ENCODE measurements at places on chromosomes 2 and 18.
A peak's percentile ranks its signal among the peaks of the same experiment; 100 is the strongest.

- DNase-seq = no peak
Observed at GRCh38 chr2:149205143-149205542, 125.2 kb upstream of the LYPD6 start.

- DNase-seq = no peak
Observed at GRCh38 chr18:78782951-78783563, 196.6 kb upstream of the SALL3 start.

- DNase-seq = no peak
Observed at GRCh38 chr2:74026687-74027241, 42.1 kb downstream of the TET3 start.

DNA sequence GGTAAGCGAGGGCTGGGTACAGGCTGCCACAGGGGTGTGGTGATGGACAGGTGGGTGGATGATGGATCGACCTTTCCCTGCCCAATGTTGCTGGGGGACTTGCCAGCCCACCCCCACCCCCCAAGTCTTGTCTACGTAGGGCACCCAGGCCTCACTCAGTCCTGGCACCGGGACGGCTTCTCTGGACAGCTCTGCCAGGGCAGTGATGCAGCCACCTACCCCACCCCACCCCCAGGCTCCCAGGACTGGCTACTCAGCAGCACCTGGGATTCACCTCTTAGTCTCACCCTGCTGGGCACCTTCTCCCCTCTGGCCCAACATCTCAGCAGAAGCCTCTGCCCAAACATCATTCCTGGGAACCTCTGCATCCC is 55.7 kb downstream of the ANKMY1 start:
- no peak for DNase-seq

GRCh38 chr2:134402410-134402809 is 148.5 kb downstream of the MGAT5 start:
- DNase-seq = no peak

- DNase-seq = peak; percentile 4
Observed at GRCh38 chr2:3078684-3079083, 298.9 kb downstream of the EIPR1 start.

- DNase-seq = no peak
Observed at GRCh38 chr2:221710744-221711143, 138.6 kb upstream of the EPHA4 start.

DNA sequence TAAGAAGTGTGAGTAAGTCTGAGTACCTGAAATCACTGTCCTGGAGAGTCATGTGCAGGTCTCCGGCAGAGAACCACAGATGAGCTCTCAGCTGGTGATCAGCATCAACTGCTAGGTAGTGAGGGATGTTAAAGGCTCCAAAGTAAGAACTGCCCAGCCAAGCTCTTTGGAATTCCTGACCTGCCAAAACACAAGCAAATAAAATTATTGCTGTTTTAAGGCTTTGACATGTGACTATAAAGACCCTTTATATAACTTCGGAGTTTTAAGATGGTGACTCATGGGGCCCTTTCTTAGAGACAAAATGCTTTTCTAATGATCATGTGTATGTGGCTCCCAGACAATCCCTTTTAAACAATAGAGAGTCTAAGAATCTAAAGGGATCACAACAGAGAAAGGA is 855.7 kb downstream of the TRIB2 start:
- DNase-seq = no peak

DNA sequence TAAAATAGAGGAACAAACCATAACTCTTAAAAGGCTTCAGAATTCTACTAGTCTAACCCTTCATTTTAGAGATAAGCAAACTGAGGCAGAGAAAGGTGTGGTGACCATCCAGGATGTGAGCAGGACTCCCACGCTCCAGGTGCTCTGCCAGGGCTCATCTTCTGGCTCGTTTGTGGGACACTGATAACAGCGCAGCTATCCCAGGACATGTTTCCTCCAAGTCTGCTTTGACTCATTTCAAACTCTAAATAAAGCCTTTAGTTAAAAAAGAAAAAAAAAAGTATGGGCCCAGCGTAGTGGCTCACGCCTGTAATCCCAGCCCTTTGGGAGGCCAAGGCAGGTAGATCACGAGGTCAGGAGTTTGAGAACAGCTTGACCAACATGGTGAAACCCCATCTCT is 28.4 kb downstream of the CNRIP1 start:
- no peak for DNase-seq

GRCh38 chr2:160608599-160608998 is 115.0 kb upstream of the RBMS1 start:
- DNase-seq = no peak

DNA sequence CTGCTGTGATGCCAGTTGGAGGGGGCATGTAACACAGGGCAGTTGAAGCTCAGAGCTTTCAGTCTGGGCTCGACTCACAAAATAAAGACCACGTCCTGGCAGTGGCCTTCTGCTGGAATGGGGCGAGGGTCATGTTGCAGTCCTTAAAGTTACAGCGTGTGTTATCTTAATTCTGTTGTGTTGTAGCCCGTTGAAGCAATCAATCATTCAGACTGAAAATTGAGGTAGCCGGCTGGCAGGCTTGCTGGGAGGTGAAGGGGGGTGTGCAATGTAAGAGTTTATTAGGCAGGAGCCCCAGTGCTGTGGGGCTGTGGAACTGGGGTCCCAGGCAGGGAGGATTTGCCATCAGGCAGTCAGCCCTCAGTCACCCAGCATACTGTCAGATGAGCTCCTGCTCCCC is 136.9 kb upstream of the EPAS1 start:
- DNase-seq = no peak

DNA sequence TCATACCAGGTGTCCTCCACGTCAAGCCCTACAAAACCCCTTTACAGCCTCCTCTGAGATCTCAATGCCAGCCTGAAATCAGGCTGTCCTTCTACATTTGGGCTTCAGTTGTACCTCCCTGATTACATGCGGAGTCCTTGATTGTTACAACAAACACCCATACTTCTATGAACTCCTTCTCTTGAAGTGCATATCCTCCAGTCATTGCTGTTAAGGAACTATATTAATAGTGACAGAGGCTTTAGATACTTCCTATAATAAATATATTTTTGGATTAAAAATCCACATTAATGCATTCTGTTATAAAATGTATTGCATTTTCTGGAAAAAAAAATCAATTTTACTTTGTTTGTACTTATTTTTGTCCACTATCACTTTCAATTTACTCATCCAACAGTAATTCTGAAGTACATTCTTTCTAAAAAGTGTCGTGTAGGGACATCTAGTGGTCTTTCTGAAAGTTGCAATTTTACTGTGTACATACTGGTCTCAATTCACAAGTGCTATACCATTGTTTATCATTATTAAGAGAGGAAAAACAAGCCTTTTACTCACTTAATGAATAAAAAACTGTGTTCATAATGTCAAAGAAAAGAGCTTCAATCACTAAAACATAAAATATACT is 316.4 kb downstream of the DSEL start:
- DNase-seq = peak; percentile 87

GRCh38 chr2:45009928-45010701 is 863 bp upstream of the SIX2 start:
- DNase-seq = peak; percentile 86

DNA sequence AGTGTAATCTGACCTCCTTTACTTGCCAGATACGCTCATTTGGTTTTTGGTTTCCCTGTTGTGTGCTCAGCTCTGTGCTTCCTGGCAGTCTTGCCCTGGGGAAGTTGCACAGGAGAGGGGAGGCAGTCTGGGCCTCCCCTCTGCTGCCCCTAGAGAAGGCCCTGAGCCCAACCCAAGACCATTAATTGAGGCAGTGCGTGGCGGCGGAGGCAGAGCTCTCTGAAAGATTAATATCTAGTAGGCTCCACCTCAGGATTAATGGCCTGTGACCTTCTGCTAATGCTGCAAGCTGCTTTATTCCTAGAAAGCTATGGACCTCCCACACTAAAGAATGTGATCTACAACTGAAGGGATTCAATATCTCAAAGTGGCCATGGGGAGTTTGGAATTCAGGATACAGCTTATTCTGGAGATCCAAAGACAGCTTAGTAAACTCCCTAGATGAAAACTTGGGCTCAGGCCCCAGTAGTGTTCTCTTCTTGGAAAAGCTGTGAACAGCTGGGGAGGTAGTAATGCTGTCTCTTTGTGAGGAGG is 41.4 kb upstream of the MAPRE2 start:
- DNase-seq = no peak

GRCh38 chr2:26325851-26326250 is 20.1 kb upstream of the SELENOI start:
- DNase-seq = no peak

DNA sequence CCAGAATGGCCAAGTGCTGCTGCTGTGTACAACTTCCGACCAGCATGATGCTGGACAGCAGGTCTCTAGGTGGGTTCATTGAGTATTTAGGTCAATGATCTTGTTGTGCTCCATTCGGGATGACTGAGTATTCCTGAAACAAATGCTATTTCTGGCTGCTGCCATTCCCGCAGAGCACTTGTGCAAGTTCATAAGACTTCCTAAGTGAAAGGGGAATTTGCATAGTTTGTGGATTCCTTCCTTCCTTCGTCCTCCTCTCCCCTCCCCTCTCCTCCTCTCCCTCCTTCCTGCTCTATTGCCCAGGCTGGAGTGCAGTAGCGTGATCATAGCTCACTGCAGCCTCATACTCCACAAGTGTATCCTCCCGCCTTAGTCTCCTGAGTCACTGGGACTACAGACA is 40.4 kb downstream of the LDLRAD4 start:
- no peak for DNase-seq

GRCh38 chr2:61900281-61900680 is 5.2 kb upstream of the COMMD1 start:
- DNase-seq = no peak

DNA sequence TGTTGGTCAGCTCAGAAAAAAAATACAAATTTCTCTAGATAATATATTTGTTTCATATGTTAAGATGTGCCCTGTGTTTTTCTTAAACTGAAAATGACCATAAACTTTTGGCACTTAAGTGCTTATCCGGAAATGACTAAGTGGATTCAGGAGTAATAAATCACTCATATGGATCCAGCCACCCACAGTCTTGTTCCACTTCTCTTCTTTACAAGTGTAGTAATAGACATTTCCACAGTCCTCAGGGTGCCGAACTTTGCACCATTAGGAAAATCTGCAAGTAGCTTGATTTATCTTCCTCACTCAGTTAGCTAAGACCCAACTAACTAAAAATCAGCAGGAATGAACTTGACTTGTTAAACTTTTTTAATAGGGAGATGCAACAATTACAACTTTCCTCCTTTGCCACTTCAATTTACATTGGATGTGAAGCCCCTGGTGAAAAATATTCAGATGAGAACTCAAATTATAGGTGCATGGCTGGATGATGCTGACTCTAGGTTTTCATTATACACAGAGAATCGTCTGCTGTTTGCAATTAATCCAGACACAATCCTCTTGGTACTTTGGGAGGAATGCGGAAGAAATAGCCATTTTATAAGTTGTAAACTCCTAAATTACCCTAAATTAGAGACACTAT is 322.5 kb downstream of the ARHGAP15 start:
- no peak for DNase-seq

GRCh38 chr2:29195796-29196195 is 80.6 kb downstream of the CLIP4 start:
- no peak for DNase-seq

DNA sequence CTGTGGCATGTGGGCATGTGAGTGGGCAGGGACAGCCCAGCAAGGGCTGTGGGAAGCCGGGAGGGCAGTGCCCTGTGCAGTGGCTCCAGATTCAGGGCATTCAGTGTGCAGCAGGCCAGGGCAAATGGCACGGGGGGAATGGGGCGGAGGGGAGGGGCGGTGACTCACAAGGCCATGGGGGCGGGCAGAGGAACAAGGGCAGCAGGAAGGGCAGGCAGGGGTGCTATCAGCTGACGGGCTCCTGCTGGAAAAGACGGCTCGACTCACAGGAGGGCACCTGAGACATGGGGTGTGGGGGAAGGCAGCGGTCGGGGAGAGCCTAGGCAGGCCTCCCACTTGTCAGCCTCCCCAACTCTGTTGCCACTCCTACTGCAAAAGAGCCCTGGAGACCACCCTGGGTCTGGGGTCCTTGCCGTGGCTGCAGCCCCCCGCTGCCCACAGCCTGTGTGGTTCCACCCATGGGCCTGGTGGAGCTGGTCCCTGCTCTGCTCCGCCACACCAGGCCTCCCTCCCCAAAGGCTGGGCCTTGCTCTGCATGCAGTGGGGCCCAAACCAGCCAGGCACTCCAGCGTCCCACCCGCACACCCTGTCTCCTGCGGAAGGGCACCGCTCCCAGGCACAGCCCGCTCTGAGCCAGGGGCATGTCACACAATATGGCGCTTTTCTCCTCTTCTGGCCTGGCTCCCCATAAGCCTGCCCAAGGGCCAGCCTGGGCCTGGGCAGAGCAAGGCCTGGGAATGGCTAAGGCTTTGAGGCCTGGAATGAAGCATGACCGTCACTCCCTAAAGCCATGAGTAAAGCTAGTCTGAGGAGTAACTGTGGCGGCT is 25.9 kb downstream of the HS6ST1 start:
- DNase-seq = no peak

DNA sequence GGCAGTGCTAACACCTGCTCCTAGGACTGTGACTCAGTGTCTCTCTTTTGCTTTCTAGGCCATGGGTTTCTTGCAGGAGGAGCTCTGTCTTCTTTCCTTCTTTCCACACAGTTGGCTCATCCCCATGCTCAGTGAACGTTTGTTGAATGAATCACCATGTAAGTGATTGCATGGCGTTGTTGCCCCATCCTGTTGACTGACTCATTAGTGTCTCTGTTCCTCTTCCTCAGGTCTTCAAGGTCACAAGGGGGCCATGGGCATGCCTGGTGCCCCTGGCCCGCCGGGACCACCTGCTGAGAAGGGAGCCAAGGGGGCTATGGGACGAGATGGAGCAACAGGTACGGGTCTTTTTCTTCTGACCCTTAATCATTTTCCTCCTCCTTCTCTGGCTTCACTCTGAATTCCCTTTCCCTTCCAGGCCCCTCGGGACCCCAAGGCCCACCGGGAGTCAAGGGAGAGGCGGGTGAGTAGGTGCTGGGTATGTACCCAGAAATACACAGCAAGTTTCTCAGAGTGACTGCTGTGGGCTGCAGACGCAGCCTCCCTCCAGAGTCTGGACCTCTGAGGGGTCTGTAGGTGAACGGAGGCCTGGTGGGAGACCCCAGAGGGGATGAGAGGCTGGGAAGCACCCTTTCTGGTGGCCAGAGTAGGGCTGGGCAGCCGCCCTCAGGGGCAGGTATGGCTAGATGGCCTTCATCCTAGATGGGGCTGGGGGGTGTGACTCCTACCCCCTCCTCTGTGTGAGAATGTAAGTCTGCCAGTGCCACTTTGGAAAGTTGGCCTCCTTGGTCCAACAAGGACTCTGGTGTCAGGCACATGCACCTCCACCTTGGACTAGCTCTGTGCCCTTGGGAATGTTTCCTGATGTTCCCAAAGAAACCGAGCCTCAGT is 32.4 kb downstream of the MARCO start:
- DNase-seq = no peak

- peak; percentile 44 for DNase-seq
Observed at GRCh38 chr2:176317199-176317598, 48.0 kb downstream of the MTX2 start.

GRCh38 chr18:33712719-33713118 is 134.7 kb downstream of the ASXL3 start:
- no peak for DNase-seq

GRCh38 chr2:58930537-58930936 is 689.4 kb upstream of the FANCL start:
- DNase-seq = no peak

Data from DMS53 (cell line).